ENCODE measurements at places on chromosomes 16 and 17.

DNA sequence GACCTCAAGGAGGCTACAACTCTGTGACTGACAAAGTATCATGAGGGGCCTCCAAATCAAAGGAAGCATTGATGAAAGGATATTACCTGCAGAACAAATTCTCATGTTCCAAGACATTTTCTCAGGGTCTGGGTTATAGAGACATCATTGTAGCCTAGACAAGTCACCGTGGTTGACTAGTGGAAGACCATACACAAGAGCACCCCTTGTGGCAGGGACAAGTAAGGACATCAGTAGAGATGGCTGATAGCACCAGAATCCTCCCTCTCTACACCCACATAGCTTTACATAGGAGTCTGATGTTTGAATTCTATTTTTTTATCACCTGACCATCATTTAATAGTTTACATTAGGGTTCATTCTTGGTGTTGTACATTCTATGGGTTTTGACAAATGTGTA lies 32.5 kb upstream of the CDH8 start:
- peak; percentile 2 for DNase-seq

DNA sequence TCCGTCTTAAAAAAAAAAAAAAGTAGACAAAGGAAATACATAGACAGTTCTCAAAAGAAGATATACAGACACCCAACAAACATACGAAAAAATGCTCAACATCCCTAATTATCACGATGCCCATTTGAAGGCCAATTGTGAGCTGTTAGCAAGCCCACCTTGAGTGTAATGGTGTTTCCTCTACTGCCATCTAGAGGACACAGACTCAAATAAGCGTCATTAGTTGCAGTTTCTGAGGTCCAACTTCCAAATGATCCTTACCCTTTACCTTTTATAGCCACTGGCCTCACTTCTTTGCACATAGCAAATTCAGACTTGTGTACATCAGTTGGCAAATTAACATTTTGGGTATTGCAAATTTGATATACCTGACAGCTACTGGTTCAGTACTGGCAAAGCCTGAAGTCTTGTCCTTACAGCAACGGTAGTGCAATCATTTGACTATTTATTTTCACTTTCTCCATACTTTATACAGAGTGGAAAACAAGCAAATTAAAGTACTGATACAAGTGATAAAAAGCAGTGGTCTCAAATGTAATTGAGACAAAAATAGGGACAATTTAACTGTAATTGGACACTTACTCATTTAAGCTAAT lies 536.3 kb upstream of the EEF2KMT start:
- DNase-seq: peak; percentile 28

DNA sequence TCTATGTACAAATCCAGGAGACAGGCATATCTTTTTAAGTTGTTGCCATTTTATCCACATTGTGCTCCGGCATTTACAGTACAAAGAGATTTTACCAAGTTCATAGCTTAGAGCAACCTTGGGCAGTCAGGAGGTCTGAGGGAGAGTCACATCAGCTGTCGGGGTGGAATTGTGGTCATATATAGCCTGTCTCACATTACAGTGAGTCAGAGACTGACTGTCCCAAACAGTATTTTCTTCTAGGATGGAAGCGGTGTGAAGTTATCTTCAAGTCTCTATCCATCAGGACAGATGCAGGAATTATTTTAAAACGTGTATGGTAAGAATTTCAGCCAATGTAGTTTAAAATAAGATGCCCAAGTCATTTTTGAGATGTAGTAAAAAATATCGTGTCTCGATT lies 53.0 kb downstream of the GPRC5B start:
- peak; percentile 82 for DNase-seq

DNA sequence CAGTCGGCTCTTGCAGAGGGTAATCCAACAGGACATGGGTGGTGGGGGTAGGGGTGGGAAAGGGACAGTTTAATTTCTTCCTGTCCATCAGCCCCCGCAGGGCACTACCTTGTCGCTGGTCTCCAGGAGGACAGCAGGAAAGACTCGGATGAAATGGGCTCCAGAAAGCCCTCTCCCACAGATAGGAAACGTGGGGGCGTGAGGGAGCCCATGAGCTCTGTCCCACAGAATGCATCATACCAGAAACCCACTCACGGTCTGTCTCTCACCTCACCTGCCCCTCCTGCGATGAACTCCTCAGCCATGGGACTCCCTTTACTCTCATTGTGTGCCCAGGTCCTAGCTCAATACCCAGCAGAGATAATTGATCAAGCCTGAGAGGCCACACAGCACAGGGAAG lies 240.1 kb downstream of the GSG1L start:
- no peak for DNase-seq

- no peak for DNase-seq
Measured at GRCh38 chr17:56845934-56846333, 12.0 kb downstream of the DGKE start.

DNA sequence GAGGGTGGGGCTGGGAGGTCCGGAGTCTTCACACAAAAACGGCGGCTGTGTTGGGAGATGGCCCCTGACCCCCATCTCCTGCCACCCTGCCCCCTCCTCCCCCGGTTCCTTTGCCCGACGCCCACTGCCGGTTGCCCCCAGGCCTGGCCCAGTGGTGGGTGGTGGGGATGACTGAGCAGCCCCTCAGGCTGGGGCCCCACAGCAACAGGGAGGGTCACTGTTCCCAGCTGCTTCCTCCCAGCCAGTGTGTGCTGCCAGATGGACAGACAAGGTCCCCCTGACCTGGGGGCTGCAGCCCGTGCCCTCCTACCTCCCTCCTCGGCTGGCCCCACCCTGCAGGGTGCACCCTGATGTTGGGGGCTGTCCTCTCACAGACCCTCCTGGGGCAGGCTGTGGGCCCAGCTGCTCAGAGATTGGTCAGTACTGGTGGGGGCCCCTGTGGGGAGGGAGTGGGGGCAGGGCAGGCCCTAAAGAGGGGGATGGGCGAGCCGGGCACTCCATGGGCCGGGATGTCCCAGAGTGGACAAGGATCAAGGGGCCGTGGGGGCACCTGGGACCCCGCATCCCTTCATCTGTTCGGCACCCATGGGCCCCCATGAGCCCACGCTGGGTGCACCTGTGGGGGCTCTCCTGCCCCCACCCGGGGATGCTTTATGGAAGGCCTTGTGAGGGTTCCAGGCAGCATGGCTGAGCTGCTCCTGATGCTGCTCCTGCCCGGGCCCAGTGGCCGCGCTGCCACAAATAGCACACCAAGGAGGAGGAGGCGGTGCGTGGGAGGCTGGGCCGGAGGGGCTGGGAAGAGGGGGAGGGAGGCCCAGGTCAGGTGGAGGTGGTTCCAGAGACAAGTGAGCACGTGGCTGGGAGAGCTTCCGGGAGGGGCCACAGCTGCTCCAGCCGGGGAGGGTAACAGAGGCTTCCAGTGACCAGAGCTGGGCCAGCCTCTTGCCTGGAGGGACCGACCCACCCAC lies 5.1 kb downstream of the C1QTNF8 start:
- DNase-seq: no peak

GRCh38 chr17:36977066-36977465 lies 28.3 kb downstream of the AATF start:
- no peak for DNase-seq

DNA sequence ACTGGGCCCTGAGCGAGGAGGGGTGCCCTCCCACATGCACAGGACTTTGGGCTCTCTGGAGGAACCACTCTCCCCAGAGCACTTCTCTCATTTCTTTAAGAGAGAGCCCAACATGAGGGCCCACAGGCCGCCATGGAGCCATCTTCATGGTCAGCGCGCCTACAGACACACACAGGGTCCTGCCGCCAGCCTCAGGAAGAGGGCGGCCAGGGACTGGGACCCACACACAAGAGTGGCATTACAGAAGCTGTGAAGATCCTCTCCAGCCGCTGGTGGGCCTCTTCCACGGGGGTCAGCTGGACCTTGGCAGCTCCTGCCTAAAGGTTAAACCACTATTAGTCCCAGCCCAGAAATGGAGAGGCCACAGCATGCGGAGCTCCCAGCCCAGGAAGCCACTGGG lies 54.5 kb downstream of the MYO18A start:
- no peak for DNase-seq

DNA sequence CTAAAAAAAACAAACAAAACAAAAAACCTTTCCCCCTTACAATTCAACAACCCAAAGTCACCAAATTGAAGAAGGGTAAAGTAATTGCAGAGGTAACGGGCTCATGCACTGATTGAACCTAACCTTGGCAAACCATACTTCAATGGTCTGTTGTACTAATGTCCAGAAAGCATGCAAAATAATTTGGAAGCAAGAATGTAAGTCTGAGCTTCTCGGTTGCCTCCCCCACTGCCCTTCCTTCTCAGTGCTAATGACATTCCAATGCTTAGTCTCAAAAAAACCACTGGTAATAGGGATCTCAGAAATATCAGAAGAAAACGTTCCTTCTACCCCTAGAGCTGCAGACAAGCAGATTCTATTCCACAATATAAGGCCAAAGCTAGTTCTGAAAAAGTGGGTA lies 15.8 kb downstream of the KRABD2 start:
- no peak for DNase-seq

DNA sequence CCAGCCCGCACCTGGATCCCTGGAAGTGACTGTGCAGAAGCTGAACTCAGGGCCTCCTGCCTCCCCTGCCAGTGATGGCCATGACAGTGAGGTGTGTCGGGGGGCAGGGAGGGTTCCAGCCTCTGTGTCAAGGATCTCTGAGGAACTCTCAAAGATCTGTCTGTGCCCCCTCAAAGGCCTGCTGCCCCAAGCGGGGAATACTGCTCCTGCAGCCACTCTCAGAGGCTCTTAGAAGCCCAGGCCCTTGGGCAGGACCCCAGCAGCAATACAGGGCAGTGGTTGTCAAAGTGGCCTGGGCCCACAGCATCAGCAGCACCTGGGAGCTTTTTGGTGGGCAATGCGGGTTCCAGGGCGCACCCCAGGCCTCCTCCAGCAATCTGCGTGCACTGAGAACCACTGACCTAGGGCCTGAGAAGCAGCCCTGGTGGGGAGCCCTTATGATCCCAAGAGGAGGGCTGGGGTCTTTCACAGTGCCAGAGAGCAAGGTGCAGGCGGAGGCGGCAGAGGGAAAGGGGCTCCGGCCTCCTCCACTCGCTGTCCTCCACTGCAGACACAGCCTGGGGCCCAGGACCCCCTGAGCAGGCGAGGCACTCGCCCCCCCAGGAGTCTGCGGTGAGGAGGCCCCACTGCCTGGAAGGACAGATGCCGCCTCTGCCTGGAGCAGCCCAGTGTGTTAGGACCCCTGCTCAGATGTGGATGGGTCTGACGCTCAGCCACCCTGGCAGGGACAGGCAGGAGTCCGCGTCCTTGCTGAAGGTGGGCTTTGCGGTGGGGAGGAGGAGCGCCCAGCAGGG lies 42.1 kb downstream of the ENGASE start:
- peak; percentile 34 for DNase-seq

- DNase-seq: no peak
Measured at GRCh38 chr16:58343562-58343961, 48.7 kb upstream of the GINS3 start.

GRCh38 chr17:82679586-82680465 lies 18.7 kb downstream of the RAB40B start:
- DNase-seq: no peak

DNA sequence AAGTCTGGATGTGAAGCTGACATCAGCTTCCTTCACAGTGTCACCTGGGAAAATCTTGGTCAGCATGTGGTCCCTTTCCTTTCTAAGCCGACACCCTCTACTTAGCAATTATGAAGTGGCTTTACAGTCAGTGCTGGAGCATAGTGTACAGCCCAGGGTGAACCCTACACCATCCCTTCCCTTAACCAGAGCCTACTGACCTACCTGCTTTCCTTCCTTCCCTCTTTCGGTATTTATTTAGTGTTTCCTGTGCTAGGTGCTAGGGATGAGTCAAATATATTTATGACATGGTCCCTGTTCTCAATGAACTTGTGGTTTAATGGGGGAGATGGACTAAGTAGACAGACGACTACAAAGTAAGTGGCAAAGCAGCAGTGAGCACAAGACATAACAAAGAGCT lies 77.5 kb downstream of the CDK5R1 start:
- no peak for DNase-seq
